K562 (cell line): ENCODE measurements at places on chromosomes 11 and 22.
A peak's percentile ranks its signal among the peaks of the same experiment; 100 is the strongest.

- no peak for DNase-seq
These were observed 18.4 kb downstream of the ZMAT5 start for GRCh38 chr22:29748248-29748893.

GRCh38 chr22:19832476-19833108, 22.1 kb downstream of the GNB1L start:
- DNase-seq, result no peak

DNA sequence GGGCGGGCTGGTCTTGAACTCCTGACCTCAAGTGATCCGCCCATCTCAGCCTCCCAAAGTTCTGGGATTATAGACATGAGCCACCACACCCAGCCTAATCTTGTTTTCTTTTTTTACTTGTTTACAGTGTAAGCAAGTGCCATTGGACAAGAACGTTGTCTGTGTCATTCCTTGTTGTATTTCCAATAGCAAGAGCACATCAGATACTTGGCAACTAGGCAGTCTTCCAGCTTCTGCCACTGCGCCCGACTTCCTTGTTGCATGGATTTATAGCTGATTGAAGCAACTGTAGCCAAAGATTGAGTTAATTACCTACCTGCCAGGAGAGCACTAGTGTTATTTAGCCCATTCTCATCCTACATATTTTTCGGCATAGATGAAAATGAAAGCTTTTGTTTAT, 3.1 kb upstream of the SGSM3 start:
- DNase-seq, result no peak

- no peak for DNase-seq
These were observed 410.0 kb downstream of the OPCML start for GRCh38 chr11:133122256-133122655.

GRCh38 chr11:72411623-72412419, 22.5 kb downstream of the CLPB start:
- DNase-seq, result peak; percentile 74

DNA sequence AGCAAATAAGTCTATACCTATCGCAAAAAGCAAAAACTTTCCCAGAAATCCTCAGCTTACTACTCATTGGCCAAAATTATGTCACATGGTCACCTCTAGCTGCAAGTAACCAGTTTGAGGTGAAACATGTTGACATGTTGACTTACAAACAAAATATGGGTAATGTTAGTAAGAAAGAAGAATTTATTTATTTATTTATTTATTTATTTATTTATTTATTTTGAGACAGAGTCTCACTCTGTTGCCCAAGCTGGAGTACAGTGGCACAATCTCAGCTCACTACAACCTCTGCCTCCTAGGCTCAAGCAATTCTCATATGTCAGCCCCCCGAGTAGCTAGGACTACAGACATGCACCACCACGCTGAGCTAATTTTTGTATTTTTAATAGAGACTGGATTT, 5.4 kb upstream of the SLC35C1 start:
- DNase-seq, result no peak

DNA sequence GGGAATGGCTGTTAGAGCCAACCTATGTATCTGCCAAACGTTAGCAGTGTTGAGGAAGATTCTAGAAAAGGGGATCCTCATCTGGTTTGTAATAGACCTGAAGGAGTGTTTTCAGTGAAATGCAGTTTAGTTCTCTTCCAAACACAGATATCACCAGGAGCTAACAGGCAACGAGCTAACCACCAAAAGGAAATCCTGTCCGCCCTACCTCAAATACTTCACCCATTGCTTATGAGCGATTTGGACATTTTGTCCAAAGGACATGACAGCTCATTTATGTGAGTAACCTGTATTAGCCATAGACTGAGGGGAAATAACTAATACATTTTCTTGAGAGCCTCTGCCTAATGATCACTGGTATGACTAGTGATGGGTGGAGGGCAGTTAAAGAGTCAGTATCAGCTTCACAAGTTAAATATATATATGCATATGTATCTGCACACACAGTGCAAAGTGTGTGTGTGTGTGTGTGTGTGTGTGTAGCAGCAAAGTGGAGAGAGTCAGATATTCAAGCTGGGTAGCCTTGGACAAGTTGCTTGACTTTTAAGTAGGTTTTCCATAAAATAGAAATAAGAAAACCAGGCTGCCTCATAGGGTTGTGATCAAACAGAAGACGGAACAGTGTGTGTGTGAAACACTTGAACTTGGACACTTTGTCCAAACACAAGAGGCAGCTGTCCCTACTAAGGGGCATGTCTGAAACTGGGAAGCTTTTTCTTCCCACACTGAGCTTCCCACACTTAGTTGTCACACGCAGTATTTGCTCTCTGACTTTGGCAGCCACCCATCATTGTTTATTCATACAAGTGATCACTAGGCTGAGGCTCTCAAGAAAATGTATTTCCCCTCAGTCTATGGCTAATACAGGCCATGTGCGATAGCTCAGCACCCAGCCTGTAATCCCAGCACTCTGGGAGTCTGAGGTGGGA, 940 bp upstream of the C11orf91 start:
- DNase-seq, result no peak

DNA sequence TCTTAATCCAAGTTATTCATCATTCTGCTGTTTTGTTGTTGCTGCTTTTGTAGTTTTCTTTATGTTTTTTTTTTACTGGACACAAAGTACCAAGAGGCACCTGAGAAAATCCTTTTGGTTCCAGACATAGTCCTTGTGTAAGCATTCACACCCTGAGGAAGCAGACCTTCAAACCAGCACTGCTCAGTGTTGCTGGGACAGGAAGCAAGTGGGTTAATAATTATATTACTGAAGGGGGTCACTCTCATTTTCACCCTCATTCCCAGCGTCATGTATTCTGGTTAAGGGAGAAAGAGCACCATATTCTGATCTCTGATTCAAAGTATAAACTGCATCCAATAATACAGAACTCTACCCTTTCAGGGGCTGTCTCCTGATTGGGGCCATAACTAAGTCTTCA, 5.9 kb upstream of the ALKBH3 start:
- DNase-seq, result no peak
